ENCODE measurements at places on chromosomes 12 and 14. TPM values are rescaled to one million over a fixed set of nuclear protein-coding genes. Genes with fewer than 3 reads are reported as not detected.

Gene CLEC2B
- 2.1 TPM for polyA plus RNA-seq

GRCh38 chr14:89067293-89067972 is 243.0 kb downstream of the TTC8 start:
- DNase-seq = no peak

GRCh38 chr12:6434205-6435140 is 10.3 kb upstream of the CD27 start:
- no peak for DNase-seq

- DNase-seq = no peak
These were observed 8.7 kb upstream of the WDR89 start for GRCh38 chr14:63650256-63650952.

GRCh38 chr12:93676408-93677194 is 574 bp upstream of the CRADD start:
- no peak for DNase-seq

Gene IL26
- polyA plus RNA-seq = not detected

Gene FGF23
- not detected for polyA plus RNA-seq

Gene HSPB8
- 34.3 TPM for polyA plus RNA-seq

DNA sequence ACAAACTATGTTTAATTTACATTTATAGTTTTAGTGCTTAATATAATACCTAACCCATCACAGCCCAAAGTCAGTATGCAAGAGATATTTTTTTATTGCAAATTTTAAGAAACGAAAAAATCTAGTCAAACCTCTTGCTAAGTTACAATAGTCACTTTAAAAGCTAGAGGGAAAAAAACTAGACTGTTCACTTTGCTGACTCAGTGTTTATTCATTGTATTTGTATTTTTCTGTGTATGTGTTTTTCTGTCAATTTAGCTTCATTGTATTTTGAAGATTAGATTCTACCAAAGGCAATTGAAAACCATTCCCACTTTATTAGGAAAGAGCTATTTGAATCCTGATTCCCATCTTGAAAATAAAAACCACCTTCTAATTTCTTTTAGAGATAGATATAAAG is 891.5 kb downstream of the SLC16A7 start:
- no peak for DNase-seq

Gene ABCD2
- not detected for polyA plus RNA-seq

DNA sequence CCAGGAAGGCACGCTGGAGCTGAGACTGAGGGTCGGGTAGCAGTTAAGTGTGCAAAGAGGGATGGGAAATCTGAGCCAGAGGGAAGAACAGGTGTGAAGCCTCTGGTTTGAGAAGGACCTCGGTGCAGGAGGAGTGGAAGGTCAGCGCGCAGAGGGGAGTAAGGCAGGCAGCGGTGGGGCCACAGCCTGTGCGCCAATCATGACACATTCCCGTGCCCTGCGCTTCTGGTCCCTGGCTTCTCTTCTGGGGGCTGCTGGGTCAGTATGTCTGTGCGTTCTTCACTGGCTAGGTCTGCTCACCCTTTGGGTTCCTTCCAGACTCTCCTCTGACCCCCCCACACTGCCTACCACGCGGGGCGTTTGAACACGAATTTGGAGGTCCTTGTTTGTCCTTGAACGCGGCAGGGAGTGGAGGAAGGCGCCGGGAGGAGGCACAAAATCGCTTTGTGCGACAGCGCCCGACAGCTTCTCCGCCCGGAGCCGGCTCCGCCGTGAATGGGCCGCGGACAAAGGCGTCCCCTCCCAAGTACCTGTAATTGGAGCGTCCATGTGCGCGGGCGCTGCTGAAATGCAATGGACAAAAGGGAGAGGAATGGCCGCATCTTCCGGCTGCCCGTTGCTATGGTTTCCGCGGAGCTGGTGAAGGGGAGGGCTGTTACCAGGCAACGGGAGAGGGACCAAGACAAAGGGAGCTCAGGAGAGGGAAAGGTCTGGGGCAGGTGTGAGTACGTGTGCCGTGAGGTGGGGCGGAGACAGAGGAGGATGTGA is 207.2 kb upstream of the SRRM4 start:
- DNase-seq = no peak

- no peak for DNase-seq
These were observed 81.9 kb downstream of the NEDD1 start for GRCh38 chr12:96988919-96989318.

GRCh38 chr12:100688451-100688864 is 106.1 kb upstream of the ANO4 start:
- no peak for DNase-seq

Gene LRRK2
- polyA plus RNA-seq = 2.6 TPM

Measured in AG04450 (cell line).